NAMALWA (cell line): ENCODE measurements at places on chromosomes 3 and 15.

GRCh38 chr3:56207922-56208321, 260.3 kb downstream of the ERC2 start:
- DNase-seq: no peak

- peak; percentile 87 for DNase-seq
Measured at GRCh38 chr3:32176989-32177701, 61.3 kb upstream of the CMTM8 start.

DNA sequence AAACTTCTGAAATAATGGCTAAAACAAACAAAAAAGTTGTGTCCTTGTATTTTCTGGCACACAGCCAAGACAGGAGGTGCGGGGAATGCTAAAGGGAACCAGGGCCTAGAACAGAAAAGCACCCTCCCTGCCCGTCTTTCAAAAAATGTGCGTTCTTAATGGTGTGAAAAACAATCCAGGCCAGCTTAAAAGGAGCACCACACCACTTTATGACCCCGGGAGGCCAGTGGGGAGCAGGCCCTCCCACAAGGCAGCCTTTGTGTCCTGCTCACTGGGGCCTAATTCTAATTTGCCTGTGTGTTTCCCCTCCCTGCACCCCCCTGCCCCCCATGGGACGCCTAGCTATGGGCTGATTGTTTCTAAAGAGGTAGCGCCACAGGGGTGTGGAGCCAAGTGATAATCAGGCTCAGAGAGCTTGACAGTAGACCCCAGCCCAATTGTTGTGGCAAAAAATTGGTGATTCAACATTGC, 181.4 kb downstream of the GREM1 start:
- DNase-seq: peak; percentile 5

DNA sequence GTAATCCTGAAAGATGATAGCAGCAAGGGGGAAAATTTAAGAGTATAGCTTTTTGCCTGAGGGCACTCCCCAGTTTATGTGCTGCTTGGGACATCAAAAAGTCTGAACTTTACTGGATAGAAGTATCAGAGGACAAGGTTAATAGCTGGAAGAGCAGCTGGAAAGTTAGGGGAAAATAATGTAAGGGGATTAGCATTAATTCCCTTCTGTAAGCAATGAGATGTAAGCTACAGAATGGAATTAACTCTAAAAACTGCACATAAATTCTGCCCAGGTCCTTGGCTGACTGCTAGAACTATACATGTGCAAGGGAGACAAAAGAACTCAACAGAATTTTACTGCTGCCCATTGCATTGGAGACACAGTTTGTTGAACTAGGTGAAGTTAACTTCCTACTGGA, 55.6 kb downstream of the ATP11B start:
- DNase-seq: no peak

DNA sequence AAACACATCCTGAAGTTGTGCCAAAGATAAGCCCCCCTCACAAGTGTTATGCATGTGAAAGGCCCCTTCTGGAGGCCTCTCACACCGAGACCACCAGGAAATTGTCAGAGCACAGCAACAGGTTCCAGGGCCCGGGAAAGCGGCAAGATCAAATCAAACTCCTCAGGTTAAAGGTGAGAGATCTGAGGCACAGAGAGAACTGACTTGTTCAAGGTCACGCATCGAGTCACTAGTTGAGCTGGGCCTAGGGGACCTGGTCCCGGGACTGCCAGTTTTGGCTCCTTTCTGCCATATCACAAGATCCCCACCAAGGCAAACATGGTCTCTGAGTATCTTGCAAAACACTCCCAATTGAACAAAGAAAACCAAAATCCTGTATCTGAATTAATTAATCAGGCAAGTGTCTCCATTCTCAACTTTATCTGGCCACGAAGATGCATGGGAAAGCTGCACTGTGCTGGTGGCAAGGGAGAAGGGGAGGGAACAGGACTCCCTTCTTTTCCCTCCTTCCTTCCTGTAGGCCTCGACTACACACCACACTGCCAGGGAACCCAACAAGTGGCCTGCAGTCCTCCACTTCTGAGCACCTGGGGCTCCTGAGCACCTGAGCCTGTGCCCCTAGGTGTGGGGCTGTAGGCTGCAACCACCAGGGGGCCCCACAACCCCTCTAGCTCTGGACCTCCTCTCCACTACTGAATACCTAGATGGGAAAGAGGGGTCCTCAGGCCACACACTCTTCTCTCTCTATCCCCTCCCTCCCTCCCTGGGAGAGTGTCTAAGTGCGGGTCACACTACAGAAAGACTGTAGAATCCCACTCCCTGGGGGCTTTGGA, 37.3 kb downstream of the ANP32A start:
- peak; percentile 61 for DNase-seq

- no peak for DNase-seq
Measured at GRCh38 chr3:9730657-9731205, 804 bp upstream of the BRPF1 start.

DNA sequence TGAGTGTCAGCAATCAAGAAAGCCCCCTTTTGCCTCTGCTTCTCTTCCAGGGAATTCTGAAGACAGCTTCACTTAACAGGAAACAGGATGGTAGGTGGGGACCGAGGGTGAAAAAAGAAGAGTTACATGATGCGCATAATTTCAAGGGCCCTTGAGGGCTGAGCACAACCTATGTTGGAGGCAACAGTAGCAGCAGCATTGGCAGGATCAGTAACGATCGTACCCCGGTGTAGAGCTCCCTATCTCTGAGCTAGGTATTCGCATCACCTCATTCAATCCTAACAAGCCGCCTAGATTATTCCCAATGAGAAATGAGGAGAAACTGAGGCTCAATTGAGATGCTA, 432 bp upstream of the RAD54L2 start:
- peak; percentile 14 for DNase-seq

GRCh38 chr3:45509038-45509767, 85.3 kb upstream of the LIMD1 start:
- DNase-seq: no peak

DNA sequence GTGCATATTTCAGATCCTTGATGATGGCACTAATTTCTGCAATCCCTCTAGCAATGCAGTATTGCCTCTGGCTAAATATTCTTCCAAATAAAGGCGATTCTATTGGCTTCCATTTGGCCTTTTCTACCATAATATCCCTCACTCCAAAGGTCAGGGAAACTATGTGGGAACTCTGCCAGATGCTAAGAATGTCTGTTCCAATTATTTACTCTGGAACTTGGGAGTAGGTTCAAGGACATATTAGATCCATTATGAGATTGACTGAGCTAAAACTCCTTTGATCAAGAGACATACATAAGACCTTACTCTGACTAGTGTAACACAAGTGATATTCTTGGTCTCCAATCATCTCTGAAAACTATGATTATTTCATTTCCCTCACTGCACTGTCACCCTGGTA, 674.5 kb upstream of the NECTIN3 start:
- DNase-seq: no peak

- no peak for DNase-seq
Measured at GRCh38 chr3:42192334-42193200, 73.4 kb downstream of the CCK start.

DNA sequence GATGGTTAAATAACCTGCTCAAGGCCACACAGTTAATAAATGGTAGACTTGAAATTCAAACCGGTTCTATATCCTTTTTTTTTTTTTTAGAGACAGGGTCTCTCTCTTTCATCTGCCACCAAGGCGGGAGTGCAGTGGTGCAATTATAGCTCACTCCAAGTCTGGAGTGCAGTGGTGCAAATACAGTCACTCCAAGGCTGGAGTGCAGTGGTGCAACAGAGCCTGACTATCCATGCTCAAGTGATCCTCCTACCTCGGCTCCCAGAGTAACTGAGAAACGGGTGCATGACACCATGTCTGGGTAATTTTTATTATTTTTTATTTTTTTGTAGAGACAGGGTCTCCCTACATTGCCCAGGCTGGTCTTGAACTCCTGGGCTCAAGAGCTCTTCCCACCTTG, 23.4 kb downstream of the DPP8 start:
- DNase-seq: no peak

DNA sequence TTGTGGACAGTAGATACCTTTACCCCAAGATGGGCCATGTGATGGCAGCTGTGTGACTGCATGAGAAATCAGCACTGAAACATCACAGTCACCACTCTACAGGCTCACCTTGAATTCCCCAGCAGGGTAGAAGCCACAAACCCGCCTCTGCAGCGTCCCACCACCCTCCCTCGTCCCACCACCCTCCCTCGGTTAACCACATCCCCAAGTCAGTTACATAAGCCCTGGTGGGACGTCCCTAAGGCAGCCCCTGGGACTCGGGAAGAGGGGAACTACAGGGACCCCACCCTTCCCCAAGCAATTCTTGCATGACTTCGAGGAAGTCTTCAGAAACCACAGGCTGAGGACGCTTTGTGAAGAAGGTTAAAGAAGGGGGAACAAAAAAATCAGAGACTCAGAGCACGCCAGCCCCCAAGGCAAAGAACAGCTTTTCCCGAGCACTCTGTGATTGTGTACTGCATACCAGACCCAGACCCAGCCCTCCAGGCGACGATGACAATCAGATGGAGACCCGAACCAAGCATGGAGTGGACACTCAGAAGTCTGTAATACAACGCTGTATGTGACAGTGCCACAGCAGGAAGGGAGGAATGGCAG, 60.5 kb downstream of the SH3BP5 start:
- DNase-seq: no peak

GRCh38 chr3:133238015-133238414, 161.8 kb upstream of the BFSP2 start:
- DNase-seq: no peak

DNA sequence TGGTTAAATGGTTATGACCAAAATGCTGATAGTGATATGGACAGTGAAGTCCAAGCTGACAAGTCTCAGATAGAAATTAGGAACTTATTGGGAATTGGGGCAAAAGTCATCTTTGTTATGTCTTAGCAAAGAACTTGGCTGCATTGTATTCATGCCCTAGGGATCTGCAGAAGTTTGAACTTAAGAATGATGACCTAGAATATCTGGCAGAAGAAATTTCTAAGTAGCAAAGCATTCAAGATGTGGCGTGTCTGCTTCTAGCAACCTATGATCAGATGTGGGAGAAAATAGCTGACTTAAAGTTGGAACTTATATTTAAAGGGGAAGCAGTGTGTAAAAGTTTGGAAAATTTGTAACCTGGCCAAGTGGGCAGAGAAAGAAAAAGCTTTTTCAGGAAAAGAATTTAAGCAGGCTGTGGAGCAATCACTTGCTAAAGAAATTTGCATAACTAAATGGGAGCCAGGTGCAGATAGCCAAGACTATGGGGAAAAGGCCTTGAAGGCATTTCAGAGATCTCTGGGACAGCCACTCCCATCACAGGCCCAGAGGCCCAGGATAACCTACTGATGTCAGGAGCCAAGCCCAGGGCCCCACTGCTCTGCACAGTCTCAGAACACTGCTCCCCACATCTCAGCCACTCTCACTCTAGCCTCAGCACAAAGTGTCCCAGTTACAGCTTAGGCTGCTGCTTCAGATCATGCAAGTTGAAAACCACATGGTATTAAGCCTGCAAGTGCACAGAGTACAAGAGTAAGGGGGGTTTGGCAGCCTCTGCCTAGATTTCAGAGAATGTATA, 147.8 kb upstream of the TGFBR2 start:
- DNase-seq: no peak

GRCh38 chr15:32879980-32880379, 162.2 kb downstream of the GREM1 start:
- DNase-seq: no peak

DNA sequence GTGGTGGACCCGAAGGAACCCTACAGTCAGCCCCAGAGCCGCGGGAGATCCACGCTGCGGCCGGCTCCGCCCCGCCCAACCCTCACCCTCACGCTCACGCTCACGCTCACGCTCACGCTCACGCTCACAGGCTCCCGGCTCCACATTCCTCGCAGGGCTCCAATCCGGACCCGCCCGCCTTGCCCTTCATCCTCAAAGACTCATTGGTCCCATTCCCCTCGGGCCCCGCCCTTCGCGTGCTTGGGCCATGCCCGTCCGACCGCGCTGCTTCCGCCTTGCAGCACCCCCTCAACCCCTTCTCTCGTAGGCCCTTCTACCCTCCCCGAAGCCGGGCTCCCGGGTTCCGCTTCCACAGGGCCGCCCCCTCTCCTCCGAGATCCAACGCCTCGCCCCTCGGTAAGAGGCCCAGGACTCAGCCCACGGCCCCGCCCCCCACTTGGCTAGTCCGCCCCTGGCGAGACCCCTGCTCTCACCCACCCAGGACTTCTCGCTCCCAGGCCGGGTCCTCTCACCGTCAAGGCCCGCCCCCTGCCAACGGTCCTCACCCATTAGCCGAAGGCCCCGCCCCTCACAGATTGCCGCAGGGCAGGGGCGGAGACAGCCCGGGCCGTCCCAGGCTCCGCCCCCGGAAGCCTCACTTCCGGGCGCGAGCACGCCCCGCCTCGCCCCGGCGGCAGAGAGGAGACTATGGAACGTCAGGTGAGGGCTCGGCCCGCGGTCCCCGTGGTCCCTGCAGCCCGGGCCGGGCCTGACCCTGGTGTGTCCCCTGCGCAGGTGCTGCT, at the start of gene APEH:
Gene APEH (plus strand): TSS at position 637 of the 782 bp plus-strand sequence. CDS start 51 bp downstream, at position 688.
- DNase-seq: peak; percentile 93

GRCh38 chr3:52283306-52283705, 4.3 kb upstream of the GLYCTK start:
- no peak for DNase-seq

DNA sequence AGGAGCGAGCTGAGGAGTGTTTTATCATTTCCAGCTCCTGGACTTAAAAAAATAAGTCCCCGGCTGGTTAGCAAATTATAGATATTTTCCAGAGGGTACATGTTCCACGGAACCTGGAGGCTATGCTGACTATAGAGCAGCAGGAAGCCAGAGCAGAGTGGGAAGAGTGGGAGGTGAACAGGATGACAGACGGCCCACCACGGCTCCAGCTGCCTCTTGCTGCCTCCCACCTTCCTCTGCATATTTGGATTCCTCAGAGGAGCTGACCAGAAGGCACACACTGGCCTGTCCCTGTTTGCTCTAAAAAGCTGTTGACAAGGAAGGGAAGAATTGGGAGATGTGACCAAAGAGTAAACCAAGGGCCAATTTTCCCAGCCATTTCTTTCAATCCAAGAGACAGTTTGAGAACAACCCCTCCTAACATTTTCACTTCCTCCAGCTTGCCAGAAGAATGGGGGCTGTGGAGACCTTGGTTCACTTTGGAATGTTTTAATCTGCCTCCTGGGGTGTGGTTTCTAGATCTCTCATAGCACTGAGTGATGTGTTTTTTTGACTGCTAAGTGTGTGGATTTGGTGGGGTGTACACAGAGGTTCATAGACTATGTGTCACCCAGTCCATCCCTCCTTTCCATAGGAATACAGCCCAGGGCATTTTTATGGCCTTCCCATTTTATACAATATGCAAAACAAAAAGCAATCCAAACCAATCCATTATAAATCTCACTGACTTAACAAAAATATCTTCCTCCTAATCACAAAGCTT, 36.8 kb downstream of the HGD start:
- no peak for DNase-seq

- no peak for DNase-seq
Measured at GRCh38 chr3:118577055-118577777, 457.4 kb downstream of the IGSF11 start.
